Left ventricle myocardium inferior (tissue), 1 donor: ENCODE measurements at places on chromosomes 6 and 20.

GRCh38 chr6:31610968-31611367 lies 4.1 kb upstream of the AIF1 start:
- DNase-seq = no peak

GRCh38 chr6:167232356-167232755 lies 58.8 kb upstream of the UNC93A start:
- DNase-seq = no peak

DNA sequence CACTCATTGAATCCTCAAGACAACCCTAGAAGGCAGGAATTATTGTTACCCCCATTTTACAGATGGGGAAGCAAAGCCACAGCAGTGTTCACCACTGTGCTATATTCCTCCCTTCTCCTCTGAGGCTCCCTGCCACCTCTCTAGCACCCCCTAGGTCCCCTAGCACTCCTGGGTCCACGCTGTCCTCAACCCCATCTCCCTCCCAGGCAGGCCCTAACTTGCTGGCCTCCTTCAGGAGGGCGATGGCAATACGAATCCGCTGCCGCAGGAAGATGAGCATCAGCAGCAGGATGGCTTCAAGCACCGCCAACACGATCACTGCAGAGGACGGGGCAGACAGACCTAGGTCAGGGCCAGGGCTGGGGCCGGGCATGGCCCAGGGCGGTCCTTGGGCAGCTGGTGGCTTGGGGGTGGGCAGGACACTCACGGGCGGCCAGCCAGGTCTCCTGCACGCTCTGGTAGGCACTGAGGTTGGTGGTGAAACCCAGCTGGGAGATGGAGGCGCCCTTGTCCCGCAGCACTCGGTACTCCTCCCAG lies 7.8 kb upstream of the NEU1 start:
- no peak for DNase-seq

DNA sequence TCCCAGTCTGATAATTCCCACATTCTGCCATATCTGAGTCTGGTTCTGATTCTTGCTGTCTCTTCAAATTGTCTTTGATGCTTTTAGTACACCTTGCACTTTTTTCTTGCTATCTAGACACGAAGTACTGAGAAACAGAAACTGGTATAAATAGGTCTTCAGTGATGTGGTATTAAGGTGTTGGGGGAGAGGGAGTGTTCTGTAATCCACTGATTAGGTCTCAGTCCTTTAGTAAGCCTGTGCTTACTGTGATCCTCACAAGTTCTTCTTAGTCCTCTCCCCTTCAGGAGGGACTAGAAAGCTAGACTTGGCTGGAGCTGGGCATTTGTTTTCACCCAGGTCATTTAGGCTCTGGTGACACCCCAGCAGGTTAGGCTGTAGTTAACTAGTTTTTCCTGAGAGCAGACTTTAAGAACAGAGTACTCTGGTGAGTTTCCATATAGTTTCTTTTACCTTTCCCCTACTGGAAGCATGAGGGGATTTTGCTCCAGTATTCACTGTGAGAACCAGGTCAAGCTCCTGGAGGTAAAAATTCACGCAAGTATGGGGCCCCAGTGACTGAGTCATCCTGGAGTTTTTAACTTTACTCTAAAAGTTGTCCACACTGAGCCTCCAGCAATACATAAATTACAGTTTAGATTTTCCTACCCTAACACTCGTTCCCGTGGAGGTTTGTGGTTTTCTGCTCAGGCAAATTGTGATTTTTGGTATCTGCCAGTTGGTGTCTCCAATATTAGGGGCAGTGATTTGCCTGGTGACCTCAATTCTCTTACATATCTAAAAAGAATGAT lies 154.6 kb downstream of the CDKAL1 start:
- DNase-seq = no peak

DNA sequence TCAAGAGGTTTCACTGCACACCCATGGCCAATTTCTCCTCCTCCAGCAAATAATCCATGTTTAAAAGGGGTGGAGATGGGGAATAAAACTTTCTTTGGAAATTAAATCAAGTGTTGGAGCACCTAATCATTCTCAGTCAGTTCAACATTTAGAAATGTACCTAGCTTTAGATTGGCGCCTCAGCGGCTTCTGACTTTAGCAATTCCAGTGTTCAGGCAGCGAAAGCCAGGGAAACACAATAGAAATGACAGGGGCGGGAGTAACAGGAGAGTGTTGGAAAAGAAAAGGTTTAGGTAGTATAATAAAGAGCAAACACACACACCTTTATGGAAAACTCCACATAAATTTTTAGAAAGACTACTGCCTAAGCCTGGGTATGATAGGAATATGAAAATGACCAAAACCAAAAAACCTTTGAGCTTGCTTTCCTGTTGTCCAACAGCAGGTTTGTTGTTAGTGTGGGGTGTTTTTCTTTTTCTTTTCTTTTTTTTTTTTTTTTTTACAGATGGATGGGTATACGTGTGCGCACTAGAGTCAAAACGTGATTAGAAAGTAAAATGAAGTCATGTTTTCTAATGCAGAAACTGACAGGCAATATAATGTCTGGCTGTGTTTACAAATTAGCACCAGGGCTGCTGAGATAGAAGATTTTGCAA lies 7.7 kb downstream of the TFAP2A start:
- DNase-seq = no peak

- DNase-seq = no peak
Observed at GRCh38 chr6:39388606-39389483, 66.3 kb upstream of the KCNK16 start.

DNA sequence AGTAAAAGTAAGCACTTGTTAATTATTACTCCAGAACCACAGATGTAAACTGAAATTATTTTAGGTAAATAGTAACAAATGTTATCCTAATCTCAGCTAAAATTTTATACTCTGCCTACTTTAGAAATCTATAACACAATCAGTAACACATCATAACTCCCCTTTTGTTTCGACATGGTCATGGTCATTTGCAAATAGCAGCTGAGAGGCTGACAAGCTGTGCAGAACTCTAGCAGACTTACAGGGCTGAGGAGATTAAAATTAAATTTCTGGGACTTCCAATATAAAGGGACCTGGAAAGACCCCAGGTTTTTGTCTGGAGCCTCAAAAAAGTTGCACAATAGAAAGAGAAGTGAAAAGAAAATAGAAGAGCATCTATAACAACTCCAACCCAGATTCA lies 88.8 kb downstream of the PRL start:
- no peak for DNase-seq

GRCh38 chr20:53898556-53898931 lies 171.8 kb downstream of the BCAS1 start:
- no peak for DNase-seq
